Effector memory CD8-positive, alpha-beta T cell (primary cell): ENCODE measurements at places on chromosomes 1 and 21.

DNA sequence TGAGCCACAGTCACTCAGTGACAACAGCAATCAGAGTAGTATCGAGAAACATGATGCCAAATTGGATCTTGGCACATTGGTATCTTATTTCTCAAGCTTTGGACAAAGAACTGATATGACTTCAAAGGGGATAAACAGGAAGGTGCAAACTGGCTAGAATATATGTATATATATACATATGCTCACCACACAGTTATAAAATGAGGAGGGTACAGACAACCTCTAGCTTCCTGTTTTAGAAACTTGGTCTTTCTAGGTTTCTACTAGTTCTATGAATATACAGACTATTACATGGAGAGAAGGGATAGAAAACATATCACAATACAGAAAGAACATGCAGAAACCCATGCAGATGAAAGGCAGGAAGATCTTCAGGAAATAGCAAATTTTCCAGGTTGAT is 292.1 kb upstream of the SNX7 start:
- no peaks in the 10 kb centered on the region for H3K27me3 ChIP-seq
- H3K4me3 ChIP-seq, result no peak overlapping the region
- DNase-seq, result no peak

DNA sequence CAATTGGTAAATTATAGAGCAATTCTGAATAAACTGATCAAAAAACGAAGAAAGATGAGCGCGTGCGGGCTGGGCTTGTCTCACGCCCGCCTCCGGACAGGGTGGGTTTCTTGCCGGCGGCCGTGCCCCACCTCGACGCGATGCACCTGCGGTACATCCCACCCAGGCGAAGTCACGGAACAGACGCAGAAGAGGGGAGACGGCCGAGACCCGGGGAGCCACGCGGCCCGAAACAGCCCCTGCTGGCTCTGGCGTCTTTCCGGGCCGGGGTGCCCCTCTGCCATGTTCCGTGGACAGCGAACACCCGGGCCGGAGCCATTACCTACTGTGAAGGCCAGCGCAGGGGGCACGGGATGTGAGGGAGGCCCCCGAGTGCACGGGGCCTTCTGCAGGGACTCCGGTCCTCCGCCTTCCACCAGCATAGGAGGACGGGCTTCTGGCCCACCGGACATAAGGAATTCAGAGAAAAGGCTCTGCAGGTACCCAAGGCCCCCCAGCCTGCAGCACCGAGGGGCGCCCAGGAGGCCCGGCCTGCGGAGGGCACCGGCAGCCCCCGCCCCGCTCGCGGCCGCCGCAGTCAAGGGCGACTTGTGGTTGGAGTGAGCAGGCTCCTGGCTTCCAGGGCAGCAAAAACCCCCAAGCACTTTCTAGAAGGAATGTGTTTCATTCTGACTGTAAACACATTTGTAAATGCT is 7.6 kb upstream of the C1QTNF12 start:
- no peaks in the 10 kb centered on the region for H3K27me3 ChIP-seq

GRCh38 chr1:243968413-243968812 is 82.7 kb upstream of the ZBTB18 start:
- H3K27me3 ChIP-seq, result peaks cover 38% of the 10 kb centered on the region
- no peak overlapping the region for H3K4me3 ChIP-seq
- no peak overlapping the region for H3K27ac ChIP-seq

DNA sequence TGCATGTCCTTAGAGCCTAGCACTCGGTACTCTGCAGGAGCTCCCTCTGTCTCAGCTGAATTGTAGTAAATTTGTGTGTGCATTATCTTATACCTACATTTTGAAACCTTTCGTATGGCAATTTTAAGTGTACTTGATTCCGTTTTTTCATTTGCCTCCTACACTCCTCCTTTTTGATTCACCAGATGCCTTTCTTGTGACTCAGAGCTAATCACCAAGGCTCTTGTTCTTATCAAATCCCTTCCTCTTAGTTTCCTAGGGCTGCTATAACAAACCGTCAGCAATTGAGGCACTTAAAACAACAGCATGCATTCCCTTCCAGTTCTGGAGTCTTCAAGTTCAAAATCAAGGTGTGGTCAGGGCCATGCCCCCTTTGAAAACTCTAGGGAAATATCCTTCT is 261.0 kb downstream of the ASTN1 start:
- no peaks in the 10 kb centered on the region for H3K4me1 ChIP-seq
- no peak for DNase-seq
- peaks cover 6% of the 10 kb centered on the region for H3K27me3 ChIP-seq

DNA sequence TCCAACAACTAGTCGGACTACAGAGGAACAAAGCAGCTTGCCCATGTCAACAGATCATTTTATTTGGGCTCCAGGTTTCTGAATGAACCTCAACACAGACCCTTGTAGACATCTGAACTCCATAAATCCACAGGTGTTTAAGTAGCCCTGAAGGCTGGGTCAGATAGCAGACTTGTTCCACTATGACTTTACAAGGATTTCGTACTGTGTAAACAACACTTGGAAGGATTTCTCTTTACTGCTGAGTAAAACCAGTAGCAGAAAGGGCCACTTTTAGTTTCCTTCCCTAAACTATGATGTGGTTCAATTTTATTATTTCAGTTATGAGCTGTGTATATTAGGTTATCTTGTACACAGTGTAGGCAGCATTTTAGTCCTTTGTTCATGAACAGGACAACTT is 316.4 kb upstream of the ADGRL2 start:
- H3K4me3 ChIP-seq, result no peak overlapping the region
- H3K4me1 ChIP-seq, result no peaks in the 10 kb centered on the region
- H3K27ac ChIP-seq, result no peak overlapping the region
- DNase-seq, result no peak
- H3K36me3 ChIP-seq, result no peaks in the 10 kb centered on the region

GRCh38 chr1:25895365-25895990 is 10.7 kb downstream of the STMN1 start:
- DNase-seq, result peak; percentile 92
- no peak overlapping the region for H3K4me3 ChIP-seq
- peaks cover 2% of the 10 kb centered on the region for H3K36me3 ChIP-seq
- H3K27me3 ChIP-seq, result no peaks in the 10 kb centered on the region
- H3K27ac ChIP-seq, result no peak overlapping the region

DNA sequence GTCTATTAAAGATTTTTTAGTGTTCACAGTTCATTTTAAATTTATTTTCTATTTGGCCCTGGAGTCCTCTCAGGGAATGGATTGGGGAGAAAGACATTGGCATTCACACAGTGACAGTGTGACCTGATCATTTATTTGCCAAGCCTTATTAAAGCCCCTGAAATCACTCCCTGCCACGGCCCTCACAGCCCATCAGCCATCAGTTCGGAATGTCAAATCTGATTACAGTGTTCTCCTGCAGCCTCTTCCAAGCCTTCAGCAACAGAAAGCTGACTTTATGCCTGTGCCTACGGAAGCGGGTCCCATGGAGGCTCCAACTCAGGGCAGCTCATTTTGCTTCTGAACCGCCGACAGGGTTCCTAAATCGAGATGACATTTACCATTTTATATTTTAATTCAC is 451.2 kb downstream of the DSCAM start:
- H3K4me3 ChIP-seq, result no peak overlapping the region
- no peak for DNase-seq
- H3K27ac ChIP-seq, result no peak overlapping the region

DNA sequence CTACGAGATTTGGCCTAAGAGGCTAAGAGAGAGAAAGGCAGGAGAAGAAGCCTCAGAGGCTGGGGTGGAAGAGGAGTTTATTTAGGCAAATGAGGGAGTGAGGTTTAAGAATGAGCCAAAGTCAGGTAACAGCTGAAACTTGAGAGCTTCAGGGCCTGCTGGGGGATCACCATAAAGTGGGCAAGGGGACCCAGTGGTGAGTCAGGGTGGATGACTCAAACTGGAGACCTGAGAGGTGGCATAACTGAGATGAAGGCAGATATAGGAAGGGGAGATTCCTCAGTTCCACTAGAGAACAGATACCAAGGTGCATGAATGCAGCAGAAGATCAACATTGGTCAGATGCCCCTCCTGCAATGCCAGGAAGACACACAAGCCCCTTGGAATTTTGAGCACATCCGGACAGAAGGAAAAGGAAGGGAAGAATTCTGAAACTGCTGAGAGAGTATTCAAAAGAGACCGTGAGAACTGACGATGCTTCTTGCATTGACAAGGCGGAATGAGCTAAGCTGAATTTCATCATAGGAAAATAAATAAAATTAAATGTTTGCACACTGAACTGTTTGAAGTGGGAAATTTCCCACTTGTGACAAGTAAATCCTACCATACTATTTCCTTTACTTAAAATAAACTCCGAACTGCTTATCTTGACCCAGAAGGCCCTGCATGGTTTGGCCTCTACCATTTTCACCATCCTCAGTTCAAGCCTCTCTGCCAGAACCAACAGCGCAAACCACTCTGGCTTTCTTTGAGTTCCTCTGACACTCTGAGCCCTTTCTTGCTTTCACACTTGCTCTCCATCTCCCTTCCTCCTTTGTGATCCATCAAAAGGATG is 94.1 kb downstream of the NMNAT2 start:
- DNase-seq, result no peak
- H3K4me3 ChIP-seq, result no peak overlapping the region
- H3K4me1 ChIP-seq, result peaks cover 2% of the 10 kb centered on the region
- no peaks in the 10 kb centered on the region for H3K36me3 ChIP-seq

DNA sequence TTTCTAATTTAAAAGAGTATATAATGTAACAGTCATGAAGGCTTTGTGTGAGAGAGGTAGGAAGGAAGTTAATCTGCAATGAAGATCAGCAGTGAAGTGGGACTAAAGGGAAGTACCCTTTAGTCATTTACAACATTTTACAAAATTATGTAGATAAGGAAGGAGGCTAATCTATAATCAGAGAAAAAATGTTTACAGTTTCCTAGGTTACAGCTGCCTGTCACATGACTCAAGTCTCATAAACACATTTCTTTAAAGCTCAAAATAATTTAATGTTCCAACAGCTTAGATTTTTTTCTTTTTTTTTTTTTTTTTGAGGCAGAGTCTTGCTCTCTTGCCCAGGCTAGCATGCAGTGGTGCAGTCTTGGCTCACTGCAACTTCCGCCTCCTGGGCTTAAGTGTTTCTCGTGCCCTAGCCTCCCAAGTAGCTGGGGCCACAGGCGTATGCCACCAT is 26.2 kb upstream of the CAP1 start:
- no peak for DNase-seq
- no peak overlapping the region for H3K4me3 ChIP-seq
- no peaks in the 10 kb centered on the region for H3K27me3 ChIP-seq
- no peaks in the 10 kb centered on the region for H3K36me3 ChIP-seq
- peaks cover 8% of the 10 kb centered on the region for H3K4me1 ChIP-seq

DNA sequence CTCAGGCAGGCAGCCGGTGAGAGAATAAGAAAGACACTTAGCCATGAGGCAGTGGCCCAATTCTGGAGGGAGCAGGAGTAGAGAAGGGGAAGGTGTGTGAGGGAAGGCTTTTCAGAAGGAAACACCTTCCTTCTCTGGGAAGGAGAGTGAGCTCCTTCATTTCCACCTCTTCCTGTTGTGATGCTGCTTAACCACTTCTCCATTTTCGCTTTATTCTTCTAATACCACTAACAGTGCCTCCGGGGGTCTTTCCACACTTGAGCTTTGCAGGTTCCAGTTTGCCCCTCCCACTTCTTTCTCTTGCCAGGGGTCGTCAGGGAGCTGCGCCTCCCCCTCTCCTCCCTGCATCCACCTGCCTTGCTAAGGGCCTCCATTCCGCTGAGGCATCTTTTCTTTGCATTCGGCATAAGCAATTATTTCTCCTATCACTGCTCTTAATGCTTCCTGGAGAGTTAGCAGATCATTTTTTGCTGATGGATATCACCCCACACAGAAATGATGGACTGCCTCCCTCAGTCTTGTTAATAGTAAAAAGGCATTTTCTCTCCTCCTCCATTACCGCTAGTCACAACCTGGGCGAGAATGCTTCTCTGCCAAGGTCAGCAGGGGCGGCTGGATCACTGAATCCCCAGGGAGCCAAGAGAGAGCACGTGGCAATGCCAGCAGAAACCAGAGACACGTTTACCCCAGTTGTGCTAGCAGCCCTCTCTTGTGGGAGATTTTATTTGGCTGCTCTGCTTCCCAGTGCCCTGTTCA is 74.8 kb downstream of the ELAVL4 start:
- H3K4me3 ChIP-seq, result no peak overlapping the region
- DNase-seq, result no peak
- H3K4me1 ChIP-seq, result no peaks in the 10 kb centered on the region
- no peak overlapping the region for H3K27ac ChIP-seq
- peaks cover 56% of the 10 kb centered on the region for H3K27me3 ChIP-seq

- H3K36me3 ChIP-seq, result peaks cover 79% of the 10 kb centered on the region
- no peak for DNase-seq
- peak overlapping the region; percentile 66 for H3K27ac ChIP-seq
- H3K27me3 ChIP-seq, result no peaks in the 10 kb centered on the region
- peaks cover 50% of the 10 kb centered on the region for H3K4me1 ChIP-seq
- peak overlapping the region; percentile 56 for H3K4me3 ChIP-seq
These were observed 4.3 kb downstream of the PRMT2 start for GRCh38 chr21:46639489-46640386.

- no peak for DNase-seq
- peak overlapping the region; percentile 87 for H3K27ac ChIP-seq
- no peak overlapping the region for H3K4me3 ChIP-seq
- no peaks in the 10 kb centered on the region for H3K27me3 ChIP-seq
- H3K4me1 ChIP-seq, result peaks cover 17% of the 10 kb centered on the region
These were observed 59.8 kb downstream of the CAPN2 start for GRCh38 chr1:223771814-223772770.

DNA sequence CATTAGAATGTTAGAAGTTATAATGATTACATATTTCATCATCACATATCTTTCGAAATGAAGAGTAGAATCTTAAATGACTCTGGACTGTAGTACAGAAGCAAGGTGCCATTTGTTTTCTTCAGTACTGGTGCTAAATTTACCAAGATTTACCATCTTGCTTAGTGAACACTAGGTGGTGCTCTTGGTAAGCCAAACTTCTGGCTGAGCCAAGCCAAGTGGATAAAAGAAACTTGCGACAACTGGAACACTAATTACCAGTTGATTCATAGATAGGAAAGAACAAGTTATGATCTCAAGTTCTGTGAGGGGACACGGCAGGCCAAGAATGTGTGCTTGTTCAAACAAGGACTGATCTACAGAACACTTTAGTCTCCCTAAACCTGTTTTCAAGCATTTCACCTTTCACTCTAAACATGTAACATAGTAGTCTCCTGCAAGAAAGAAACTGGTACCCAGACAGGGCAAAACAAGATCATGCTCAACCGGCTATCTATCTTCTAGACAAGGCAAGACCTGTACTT is 19.8 kb downstream of the SPRTN start:
- H3K27me3 ChIP-seq, result no peaks in the 10 kb centered on the region
- DNase-seq, result peak; percentile 29
- H3K36me3 ChIP-seq, result peaks cover 25% of the 10 kb centered on the region

DNA sequence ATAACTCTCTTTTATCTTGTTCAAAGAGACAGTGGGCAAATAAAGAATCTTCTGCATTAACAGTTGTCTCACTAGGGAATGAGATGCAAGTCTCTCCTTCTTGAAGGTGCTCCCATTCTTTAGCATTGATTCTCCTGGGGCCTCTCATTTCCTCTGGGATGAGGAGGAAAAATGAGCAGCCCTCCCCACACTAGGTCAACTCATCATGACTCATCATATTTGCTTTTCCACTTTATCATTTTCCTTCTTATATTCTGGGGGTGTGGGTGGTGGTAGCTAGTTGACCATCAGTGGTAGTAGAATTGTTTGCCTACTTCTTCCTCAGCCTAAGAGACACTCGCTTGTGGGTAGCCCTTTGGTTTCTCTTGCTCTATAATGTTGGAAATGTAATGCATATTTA is 182.0 kb upstream of the C1orf87 start:
- no peak overlapping the region for H3K4me3 ChIP-seq
- no peaks in the 10 kb centered on the region for H3K36me3 ChIP-seq
- no peaks in the 10 kb centered on the region for H3K27me3 ChIP-seq
- H3K4me1 ChIP-seq, result no peaks in the 10 kb centered on the region
- no peak overlapping the region for H3K27ac ChIP-seq

GRCh38 chr1:18540136-18540765 is 59.5 kb downstream of the KLHDC7A start:
- peaks cover 55% of the 10 kb centered on the region for H3K27me3 ChIP-seq
- H3K36me3 ChIP-seq, result peaks cover 2% of the 10 kb centered on the region
- no peak overlapping the region for H3K4me3 ChIP-seq
- H3K4me1 ChIP-seq, result no peaks in the 10 kb centered on the region
